ENCODE measurements at places on chromosomes 6 and 20.

DNA sequence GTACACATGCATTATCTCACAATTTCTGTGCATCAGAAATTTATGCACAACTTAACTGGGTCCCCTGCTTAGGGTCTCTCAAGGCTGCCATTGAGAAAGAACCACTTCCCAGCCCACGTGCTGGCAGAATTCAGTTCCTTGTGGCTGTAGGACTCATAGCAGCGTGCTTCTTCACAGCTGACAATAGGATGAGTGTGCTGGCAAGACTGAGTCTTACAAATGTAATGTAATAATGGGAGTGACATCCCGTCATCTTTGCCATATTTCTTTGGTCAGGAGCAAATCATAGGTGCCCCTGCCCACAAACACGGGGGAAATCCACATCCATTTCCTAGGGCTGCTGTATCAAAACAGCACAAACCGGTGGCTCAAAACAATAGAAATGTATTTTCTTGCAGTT is 77.4 kb downstream of the FIG4 start:
- no peaks in the 10 kb centered on the region for H3K36me3 ChIP-seq
- no peak for DNase-seq
- no peaks in the 10 kb centered on the region for H3K4me1 ChIP-seq
- no peak overlapping the region for H3K27ac ChIP-seq

DNA sequence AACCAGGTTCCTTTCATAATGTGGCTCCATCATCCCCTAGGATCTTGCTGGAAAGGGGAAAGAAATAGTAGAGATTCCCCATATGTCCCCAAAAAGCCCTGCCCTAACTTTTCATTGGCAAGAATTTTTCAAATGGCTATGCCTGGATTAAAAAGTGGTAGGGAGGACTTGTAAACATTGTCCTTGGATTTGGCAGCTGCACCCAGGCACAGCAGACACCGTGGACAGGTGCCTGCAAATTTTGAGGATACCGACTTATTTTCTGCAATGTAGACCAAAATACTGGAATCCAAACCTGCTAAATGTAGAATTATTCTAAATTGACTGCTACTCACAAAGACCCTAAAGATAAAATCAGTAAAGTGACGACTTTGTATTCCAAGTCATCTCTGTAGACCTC is 203.3 kb upstream of the PLCB4 start:
- no peak for DNase-seq
- no peaks in the 10 kb centered on the region for H3K27me3 ChIP-seq
- no peak overlapping the region for H3K27ac ChIP-seq
- peaks cover 1% of the 10 kb centered on the region for H3K4me1 ChIP-seq
- no peaks in the 10 kb centered on the region for H3K36me3 ChIP-seq

- H3K4me1 ChIP-seq, result peaks cover 5% of the 10 kb centered on the region
- H3K4me3 ChIP-seq, result peak within 1 kb of the TSS; percentile 80
- DNase-seq, result no peak
- H3K27ac ChIP-seq, result no peak within 1 kb of the TSS
Observed at GRCh38 chr6:110357664-110358552, at the start of gene METTL24. Gene METTL24, minus strand, starts transcription at chr6:110358349. Its CDS starts 77 bp downstream, at chr6:110358272.

- DNase-seq, result no peak
- H3K27me3 ChIP-seq, result no peaks in the 10 kb centered on the region
- no peaks in the 10 kb centered on the region for H3K4me1 ChIP-seq
- H3K27ac ChIP-seq, result no peak overlapping the region
- H3K4me3 ChIP-seq, result no peak overlapping the region
- H3K36me3 ChIP-seq, result no peaks in the 10 kb centered on the region
Observed at GRCh38 chr20:43983359-43983758, 68.7 kb downstream of the TOX2 start.

- no peaks in the 10 kb centered on the region for H3K36me3 ChIP-seq
- H3K4me3 ChIP-seq, result no peak overlapping the region
- H3K4me1 ChIP-seq, result no peaks in the 10 kb centered on the region
- no peak for DNase-seq
- no peak overlapping the region for H3K27ac ChIP-seq
- no peaks in the 10 kb centered on the region for H3K27me3 ChIP-seq
Observed at GRCh38 chr6:4698901-4699659, 77.1 kb upstream of the CDYL start.

DNA sequence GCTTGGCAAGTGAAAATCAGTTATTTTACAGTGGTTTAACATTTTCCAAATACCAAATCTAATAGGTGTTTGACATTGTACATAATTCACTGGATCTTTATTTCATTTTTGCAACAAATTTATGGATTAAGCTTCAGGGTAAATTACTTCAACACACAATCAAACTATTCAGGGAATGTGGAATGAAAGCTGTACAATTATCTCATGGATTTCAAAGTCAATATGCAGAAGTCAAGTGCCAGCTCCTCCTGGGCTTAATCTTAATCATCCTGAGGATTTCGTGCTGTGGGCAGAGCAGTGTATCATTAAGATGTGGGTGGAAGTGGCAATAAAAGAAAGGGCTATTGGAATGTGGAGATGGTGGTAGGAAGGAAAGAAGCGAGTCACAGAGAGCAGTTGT is 548.8 kb downstream of the COL12A1 start:
- no peak for DNase-seq
- no peaks in the 10 kb centered on the region for H3K36me3 ChIP-seq
- no peaks in the 10 kb centered on the region for H3K27me3 ChIP-seq

DNA sequence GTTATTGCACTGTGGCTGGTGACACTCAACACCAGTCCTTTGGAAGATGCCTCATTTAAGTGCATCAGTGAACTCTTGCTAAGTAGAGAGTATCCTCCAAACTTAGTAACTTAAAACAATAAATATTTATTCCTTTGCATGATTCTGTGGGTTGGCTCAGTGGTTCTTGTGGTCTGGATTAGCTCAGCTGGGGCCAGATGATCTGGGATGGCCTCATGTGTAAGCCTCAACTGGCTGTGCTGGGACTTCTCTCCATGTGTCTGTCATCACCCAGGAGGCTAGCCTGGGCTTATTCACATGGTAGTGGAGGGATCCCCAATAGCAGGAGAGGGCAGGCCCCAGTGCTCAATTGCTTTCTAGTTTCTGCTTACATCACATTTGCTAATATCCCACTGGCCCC is 8.3 kb downstream of the LRRN4 start:
- H3K4me3 ChIP-seq, result no peak overlapping the region
- no peak overlapping the region for H3K27ac ChIP-seq
- H3K4me1 ChIP-seq, result no peaks in the 10 kb centered on the region
- peaks cover 8% of the 10 kb centered on the region for H3K36me3 ChIP-seq
- H3K27me3 ChIP-seq, result peaks cover under 1% of the 10 kb centered on the region

DNA sequence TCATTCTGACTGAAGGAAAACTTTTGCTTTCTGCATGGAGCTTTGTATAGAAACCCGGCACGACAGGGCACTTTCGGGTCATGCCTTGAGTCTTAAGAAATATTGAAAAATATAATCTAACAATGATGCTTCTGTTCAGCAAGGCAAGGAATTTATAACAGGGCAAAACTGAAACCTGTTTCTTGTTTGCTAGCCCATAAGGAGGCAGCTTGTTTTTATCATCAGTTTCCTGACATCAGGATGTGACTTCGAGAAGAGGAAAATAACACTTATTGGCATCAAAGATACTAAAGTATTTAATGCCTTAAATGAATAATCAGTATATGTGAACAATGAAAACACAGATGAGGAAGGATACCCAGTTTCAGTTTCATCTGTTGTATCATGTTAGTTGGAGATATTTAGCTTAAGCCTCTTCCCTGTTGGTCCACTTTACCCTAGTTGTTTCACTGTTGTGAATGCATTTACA is 146.5 kb downstream of the CDKAL1 start:
- no peaks in the 10 kb centered on the region for H3K36me3 ChIP-seq
- DNase-seq, result no peak
- H3K27ac ChIP-seq, result no peak overlapping the region
- no peaks in the 10 kb centered on the region for H3K27me3 ChIP-seq
- 0 out of 2 replicates have a peak, but pooled peaks cover 1% of the 10 kb centered on the region for H3K4me1 ChIP-seq

- no peaks in the 10 kb centered on the region for H3K27me3 ChIP-seq
- H3K36me3 ChIP-seq, result no peaks in the 10 kb centered on the region
- no peak overlapping the region for H3K27ac ChIP-seq
- no peak for DNase-seq
Observed at GRCh38 chr6:170403451-170403850, 96.9 kb downstream of the FAM120B start.

- no peak overlapping the region for H3K27ac ChIP-seq
- no peak overlapping the region for H3K4me3 ChIP-seq
- no peaks in the 10 kb centered on the region for H3K4me1 ChIP-seq
- no peak for DNase-seq
Observed at GRCh38 chr6:156699017-156699421, 78.2 kb upstream of the ARID1B start.

GRCh38 chr6:52522655-52523054 is 54.2 kb downstream of the TRAM2 start:
- no peak overlapping the region for H3K27ac ChIP-seq
- H3K4me1 ChIP-seq, result no peaks in the 10 kb centered on the region
- H3K36me3 ChIP-seq, result no peaks in the 10 kb centered on the region
- no peak for DNase-seq
- H3K4me3 ChIP-seq, result no peak overlapping the region

GRCh38 chr6:101199441-101199840 is 194.1 kb upstream of the GRIK2 start:
- no peak overlapping the region for H3K4me3 ChIP-seq
- no peaks in the 10 kb centered on the region for H3K4me1 ChIP-seq
- DNase-seq, result no peak
- no peaks in the 10 kb centered on the region for H3K36me3 ChIP-seq
- no peaks in the 10 kb centered on the region for H3K27me3 ChIP-seq

DNA sequence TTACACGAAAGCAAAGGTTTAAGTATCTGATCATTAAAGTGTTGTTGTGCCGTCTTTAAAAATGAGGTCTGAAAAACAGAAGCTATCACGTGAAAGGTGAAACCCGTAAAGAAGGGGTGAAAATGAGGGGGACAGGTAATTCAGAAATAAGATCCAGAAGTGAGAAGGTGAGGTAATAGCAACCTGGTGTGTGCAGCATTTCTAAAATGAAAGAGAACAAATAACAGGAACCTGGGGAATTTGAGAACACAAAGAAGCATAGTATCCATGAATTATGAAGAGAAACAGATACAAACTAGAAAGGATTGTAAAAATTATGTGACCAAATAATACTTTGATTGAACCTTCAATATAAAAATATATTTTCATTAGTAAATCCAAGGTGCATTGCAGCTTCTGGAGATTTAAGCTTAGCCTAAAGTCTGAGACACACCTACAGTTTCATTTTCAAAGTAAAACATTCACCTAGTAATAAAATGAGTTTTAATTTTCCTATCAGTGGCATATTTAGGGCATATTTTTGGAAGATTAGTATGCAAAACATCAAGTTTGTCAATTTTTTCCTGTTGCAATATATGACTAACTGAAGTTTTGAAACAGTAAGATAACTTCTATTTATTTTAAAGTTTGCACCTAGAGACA is 1.4 kb downstream of the HEY2 start:
- no peak for DNase-seq
- H3K4me3 ChIP-seq, result peak overlapping the region; percentile 55
- H3K27ac ChIP-seq, result no peak overlapping the region

DNA sequence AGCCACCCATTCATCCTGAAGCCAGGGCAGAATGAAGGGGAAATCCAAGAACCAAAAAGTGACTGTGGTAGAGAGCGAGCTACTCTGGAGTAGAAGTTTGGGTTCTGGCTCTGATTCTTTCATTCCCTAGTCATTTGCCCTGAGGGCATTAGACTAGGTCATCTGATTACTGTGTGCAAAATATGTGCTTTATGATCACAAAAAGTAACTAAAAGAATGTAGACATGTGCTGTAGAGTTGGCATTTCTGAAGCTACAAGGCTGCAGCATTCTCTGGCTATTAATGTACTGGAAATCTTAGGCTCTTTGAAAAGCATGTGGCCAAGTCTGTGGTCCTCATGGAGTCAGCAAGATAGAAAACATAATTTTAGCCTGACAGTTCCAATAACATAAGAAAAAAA is 94.2 kb downstream of the TBC1D7 start:
- H3K4me3 ChIP-seq, result no peak overlapping the region
- H3K36me3 ChIP-seq, result no peaks in the 10 kb centered on the region
- no peaks in the 10 kb centered on the region for H3K4me1 ChIP-seq
- H3K27me3 ChIP-seq, result no peaks in the 10 kb centered on the region

DNA sequence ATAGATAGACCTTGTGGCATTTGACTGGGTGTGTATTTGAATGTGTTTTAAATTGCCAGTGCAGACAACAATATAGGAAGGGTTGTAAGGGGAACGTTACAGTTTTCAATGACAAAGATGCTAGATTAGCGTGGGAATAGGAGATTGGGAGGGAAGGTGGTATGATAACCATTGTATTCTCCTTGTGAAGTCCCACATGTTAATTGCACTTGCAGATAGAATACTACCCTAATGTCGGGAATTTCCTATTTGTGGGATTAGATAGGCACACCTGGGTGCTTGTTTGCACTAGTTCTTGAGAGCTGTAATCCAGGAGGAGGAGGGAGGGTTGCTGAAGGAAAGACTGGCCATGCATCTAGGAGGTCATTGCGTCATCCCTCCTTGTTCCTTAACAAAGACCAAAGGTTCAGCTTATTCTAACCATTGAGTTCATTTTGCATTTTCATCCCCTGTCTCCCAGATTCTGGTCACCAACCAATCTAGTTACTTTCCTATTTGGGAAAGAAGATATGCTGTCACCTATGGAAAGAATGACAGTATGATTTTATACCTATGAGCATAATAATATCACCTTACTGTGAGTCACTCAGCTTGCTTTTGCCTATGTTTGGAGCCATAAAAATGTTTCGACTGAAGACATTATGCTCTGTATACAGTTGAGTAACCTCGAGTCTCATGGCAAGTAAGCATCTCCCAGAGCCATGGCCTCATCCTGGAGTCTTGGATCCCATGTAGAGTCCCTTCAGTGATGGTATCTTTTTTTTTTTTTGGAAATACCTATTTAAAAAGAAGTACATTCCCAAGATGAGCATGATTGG is 201.5 kb downstream of the DTNBP1 start:
- H3K36me3 ChIP-seq, result no peaks in the 10 kb centered on the region
- no peak for DNase-seq
- no peaks in the 10 kb centered on the region for H3K27me3 ChIP-seq
- no peak overlapping the region for H3K4me3 ChIP-seq

DNA sequence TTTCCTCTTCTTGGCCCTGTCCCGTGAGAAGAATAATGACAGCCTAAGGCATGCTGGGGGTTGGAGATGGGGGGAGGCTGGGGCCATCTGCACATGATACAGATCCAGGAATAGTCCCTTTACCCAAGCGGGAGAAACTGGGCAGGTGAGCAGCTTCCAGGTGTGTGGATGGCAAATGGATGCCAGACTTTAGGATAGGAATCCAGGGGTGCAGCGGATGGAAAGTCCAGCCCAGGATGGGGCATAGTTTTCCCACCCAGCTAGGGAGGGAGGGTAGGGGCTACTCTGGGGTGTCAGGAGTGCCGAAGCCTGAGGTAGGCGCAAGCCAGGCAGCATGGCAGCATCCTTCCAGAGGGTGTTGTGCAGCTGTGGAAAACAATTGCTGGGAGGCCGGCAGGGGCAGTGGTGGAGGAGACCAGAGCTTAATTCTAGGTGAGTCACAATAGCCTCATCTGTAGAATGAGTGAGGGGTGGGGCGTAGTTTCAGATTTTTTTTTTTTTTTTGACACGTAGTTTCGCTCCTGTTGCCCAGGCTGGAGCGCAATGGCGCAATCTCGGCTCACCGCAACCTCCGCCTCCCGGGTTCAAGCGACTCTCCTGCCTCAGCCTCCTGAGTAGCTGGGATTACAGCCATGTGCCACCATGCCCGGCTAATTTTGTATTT is 15.4 kb upstream of the FAM110A start:
- no peaks in the 10 kb centered on the region for H3K36me3 ChIP-seq
- DNase-seq, result no peak
- no peaks in the 10 kb centered on the region for H3K27me3 ChIP-seq
- H3K4me1 ChIP-seq, result peaks cover under 1% of the 10 kb centered on the region
- no peak overlapping the region for H3K4me3 ChIP-seq

- H3K27me3 ChIP-seq, result no peaks in the 10 kb centered on the region
- H3K27ac ChIP-seq, result no peak overlapping the region
- DNase-seq, result no peak
Observed at GRCh38 chr20:51418137-51418529, 124.4 kb downstream of the NFATC2 start.
